Esophagus squamous epithelium (tissue), 5 donors: ENCODE measurements at places on chromosomes 11 and 22.

GRCh38 chr11:66728038-66728692, 851 bp downstream of the SPTBN2 start:
- DNase-seq: no peak

- DNase-seq: no peak
These were observed 906 bp upstream of the NAA40 start for GRCh38 chr11:63937713-63938478.

DNA sequence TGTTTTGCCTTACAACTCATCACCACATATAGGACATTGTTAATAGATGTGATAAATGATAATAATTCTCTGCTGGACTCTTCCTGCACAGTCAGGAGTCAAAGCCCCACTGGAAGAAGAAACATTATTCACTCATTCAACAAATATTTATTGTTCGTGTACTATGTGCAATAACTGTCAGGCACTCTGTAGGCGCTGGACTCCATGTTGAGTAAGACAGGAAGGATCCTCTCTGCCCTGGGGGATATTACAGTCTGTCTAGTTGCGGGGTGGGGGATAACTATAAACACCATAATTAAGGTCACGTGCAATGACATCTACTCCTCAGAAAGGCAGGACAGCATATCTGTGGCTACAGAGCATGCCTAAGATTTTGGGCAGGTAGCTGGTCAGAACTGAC, 281.1 kb downstream of the FAT3 start:
- no peak for DNase-seq

DNA sequence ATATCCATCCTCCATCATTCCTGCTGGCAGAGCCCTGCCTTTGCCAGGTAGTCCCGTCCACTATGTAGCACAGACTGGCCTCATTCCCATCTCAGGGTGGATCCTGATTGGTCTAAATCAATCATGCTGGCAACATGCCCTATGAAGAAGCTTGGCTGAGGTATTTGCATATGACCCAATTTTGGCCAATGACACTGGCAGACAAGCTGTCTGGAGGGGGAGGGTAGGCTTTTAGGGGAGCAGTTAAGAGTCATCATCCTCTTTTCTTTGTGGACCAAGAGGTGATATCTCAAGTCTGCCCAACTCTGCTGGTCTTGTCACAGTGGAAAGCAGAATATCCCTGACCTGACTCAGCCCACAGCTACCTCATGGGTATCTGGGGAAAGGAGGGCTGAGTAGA, 5.1 kb downstream of the CCDC89 start:
- no peak for DNase-seq

GRCh38 chr11:67314218-67314617, 10.9 kb downstream of the SSH3 start:
- DNase-seq: no peak

- DNase-seq: no peak
These were observed 2.6 kb downstream of the LAMTOR1 start for GRCh38 chr11:72100462-72100861.

- no peak for DNase-seq
These were observed 649.4 kb upstream of the KIRREL3 start for GRCh38 chr11:127649958-127650357.

GRCh38 chr11:61706452-61707400, 26.5 kb downstream of the DAGLA start:
- no peak for DNase-seq

DNA sequence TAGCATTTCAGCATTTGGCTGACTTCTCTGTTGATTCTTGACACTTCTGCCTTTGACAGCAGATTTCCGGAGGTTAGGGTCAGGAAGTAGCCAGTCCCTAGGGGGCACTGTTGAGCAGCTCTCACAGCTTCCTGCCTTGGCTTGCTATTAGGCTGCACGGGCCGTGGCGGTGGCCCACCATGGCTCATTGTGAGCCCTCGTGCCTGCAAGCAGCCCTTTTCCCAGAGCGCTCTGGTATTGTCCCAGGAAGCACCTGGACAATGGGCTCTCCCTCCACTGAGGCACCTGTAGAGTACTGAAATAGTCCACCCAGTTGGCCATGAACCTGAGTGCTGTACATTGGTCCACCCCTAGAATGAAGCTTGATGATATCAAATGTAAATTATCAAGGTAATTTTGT, 100.2 kb upstream of the GAL start:
- DNase-seq: no peak

GRCh38 chr22:24093855-24094254, 82.8 kb downstream of the CABIN1 start:
- no peak for DNase-seq

DNA sequence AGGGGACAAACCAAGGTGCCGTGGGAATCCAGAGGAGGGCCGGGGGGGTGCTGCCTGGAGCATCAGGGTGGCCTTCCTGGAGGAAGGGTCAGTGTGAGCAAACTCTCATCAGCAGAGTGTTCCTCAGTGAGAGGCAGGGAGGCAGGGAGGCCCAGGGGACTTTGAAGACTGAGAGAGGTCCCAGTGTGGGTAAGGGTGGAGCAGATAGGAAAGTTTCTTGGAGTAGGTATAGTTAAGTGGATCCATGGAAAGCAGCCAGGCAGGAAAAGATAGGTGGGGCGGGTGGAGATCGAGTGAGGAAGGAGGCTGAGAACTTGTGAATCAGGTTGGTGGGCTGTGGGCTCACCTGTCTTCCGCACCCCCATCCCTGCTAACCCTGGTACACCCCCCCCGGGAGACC, 9.3 kb downstream of the UPK3A start:
- no peak for DNase-seq

- DNase-seq: no peak
These were observed 448.7 kb downstream of the RAB38 start for GRCh38 chr11:87726506-87726905.

DNA sequence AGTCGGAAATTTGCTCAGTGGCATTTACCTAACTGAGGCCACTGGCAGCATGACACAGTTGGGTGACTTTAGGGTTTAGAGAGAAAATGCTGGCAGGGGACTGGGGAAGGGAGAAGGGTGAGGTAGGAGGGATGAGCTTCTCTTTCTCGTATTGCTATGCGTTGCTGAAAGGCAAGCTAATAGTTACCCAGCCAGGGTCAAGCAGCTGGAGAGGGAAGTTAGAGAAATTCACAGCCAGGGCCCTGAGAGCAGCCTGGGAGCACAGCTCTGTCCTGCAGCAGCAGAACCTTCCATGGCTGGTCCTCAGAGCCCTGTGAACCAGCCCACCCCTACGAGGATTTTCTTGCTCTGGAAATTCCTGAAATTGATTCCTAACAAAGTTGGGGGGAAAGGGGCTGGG, 679.6 kb downstream of the NTM start:
- no peak for DNase-seq
